ELR (cell line): ENCODE measurements at places on chromosomes 6 and 20.

GRCh38 chr20:4190792-4191519 lies 175.6 kb upstream of the RNF24 start:
- DNase-seq: no peak

DNA sequence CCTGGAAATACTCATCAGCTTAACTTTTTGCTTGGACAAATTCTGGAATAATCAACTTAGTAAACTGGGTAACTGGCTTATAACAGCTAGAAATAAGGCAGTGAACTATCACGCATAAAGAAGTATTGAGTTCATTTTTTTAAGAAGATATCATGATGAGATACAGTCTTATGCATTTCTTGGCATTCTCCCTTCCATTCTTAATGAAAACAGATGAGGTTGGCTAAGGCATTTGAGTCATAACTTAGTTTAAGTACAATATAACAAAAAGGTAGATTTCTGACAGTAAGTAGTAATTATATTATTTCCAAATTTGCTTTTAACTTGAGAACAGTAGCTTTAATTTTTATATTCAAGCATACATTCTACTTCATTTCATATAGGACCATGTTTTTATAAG lies 56.1 kb downstream of the SAMD5 start:
- DNase-seq: no peak

DNA sequence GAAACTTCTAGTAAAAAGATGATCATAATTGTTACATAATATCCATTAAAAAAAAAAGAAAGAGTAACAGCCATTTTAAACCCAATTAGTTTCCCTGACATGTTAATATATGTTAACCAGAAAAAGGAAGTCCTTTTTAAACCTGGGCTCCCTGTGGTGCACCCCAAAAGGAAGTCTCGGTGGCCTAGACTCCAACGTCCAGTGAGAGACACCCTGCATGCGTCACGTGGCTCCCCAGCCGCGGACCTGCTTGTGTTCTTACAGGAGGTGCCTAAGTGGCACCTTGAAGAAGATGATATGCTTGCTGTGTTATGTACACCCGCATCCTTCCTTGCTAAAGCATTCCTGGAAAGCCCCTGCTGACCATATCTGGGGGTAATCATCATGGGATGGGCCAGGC lies 50.1 kb downstream of the FOXC1 start:
- no peak for DNase-seq

GRCh38 chr6:119602215-119603178 lies 252.9 kb upstream of the MAN1A1 start:
- DNase-seq: peak; percentile 80

DNA sequence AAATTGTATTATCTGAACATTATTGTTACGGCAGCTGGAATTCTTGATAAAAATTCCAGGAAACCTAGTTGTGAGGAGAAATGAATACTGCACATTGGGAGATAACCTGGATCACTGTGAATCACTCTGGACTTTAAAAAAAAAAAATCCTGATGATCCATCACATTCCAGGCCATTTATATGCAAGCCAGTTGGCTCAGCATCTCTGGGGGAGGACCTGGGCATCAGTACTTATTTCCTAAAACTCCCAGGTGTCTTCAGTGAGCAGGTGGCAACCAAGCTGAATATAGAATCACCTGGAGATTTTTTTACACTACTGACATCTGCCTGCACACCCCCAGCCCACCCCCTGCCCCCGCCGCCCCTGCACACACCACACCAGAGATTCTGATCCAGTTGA lies 39.1 kb upstream of the SIRT5 start:
- DNase-seq: peak; percentile 15

DNA sequence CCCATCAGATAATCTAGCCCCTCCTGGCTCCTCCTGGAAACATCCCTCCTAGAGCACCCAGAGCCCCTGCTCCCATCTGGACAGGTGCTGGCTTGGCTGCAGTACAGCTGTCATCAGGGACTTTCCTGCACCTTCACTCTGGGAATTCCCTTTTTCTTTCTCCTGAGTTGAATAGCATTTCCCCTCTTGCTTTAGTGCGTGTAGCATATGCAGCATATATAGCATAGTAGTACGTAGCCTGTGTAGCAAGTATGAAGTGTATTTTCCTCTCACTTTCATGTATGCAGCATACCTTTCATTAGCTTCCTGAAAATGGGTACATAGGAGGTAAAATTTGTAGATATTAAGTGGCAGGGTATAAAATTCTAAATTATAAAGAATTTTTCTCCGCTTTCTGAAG lies 352.9 kb downstream of the ESR1 start:
- no peak for DNase-seq

DNA sequence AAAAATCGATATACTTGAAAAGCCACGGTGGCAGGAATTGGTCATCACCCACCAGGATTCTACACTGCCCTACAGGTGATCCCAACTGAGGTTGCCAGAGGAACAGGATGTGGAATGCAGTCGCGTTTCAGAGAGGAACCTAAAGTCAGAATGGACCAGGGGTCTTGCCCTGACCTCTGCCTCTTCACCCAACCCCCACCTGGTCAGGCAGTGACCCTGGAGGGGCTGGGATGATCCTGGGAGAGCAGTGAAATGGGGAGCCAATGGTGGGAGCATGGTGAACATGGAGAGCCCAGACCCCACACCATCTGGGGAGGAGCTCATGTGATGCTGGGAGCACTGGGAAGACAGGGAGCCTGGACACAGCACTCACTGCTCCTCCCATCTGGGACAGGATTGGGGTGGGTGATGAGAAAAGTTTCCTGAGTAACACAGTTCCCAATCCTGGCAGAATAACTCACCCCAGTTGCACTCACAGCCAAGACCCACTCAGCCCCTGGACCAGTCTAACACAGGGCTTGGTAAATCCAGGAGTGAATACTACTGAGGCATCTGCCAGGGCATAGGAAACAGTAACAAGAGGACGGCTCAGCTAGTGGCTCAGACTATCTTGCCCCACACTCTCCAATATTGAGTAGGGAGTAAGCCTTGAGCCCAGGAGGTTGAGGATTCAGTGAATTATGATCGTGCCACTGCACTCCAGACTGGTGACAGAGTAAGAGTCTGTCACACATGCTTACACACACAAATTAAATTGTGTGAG lies 1.7 kb upstream of the ULBP2 start:
- no peak for DNase-seq

DNA sequence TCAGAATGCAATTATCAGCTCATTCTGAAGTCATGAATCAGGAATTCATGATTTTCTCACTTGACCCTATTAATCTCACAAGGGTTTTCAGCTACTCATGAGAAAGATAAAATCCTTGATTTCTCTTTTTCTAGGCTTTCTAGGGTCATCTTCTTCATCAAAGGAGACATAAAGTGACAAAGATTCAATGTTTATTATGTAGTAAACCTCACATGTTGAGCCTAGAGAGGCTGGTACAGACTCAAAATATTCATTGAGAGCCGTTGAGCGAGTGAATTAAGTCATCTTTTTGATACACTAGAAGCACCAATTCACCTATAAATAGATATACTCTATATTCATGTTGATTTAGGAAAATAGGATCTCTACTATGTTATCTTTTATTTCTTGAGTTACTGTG lies 104.8 kb upstream of the TRAF3IP2 start:
- no peak for DNase-seq

DNA sequence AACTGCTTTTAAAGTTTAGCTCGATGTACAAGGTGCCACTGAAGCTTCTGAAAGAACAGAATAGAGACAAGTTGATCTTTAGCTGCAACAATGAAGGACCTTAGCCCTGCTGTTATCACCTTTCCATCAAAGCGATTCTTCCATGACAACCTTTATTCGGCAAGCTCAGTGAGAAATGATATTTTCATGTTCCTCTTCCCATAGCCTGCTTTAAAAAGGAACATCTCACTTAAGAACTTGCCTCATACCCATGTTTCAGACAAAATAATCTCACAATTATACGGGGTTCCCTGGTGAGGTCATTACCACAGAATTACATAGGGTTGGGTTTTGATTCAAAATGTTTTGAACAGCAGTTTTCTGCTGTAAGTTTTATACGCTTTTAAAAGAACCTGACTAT lies 264.2 kb downstream of the THBS2 start:
- no peak for DNase-seq

- no peak for DNase-seq
Measured at GRCh38 chr20:63709149-63709527, 1.3 kb downstream of the ZGPAT start.

DNA sequence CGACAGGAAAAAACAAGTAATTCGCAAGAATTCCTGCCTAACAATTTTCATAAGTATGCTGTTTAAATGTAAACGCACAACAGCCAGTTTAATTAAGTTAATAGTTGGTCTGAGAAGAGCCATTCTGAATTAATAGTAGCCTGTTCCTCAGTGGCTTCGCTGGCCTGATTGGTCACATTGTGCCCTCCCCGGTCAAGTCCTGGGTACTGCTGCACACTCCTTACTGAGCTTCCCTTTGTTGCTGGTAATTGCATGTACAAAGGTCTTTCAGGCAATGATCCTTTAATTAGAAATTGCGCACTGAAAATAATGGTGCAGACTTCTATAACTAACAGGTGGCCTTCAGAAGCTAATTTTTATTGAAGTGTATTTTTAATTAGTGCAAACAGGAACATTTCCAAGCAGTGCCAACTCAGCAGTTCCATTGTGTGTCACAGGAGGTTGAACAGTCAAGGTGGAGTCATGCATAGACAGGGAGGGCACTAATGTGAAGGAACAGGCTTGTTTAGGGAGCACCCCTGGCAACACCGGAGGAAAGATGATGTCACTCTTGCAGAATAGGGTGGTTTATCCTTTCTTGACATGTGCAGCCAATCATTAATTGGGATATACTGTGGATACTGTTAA lies 92.6 kb upstream of the SLC22A23 start:
- DNase-seq: no peak

DNA sequence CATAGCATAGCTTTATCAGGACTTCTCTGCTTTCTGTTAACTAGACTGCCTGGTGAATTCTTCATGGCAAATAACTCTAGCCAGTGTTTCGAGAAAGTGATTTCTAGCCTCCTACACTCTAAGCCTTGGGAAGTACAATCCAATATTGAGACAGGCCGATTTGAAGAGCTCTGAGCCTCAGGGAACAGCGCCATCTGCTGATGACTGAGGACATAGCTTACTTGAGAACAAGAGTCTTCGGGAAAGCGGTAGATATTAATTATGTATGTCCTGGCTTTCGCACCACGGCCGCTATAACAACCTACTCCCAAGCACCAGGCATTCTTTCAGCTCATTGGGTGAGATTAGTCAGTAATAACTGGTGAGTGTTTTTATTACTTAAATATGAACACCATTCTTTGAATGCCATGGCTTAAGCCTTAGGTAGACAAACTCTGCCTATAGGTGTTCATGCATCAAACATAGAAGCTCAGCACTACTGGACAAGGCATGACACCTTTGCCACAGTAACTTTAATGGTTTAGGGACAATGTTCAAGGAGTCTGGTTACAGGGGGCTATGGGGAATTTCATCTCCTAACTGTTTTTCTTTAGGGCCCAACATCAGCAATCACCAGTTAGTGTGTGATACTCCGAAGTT lies 518.6 kb downstream of the BMP2 start:
- DNase-seq: peak; percentile 71

DNA sequence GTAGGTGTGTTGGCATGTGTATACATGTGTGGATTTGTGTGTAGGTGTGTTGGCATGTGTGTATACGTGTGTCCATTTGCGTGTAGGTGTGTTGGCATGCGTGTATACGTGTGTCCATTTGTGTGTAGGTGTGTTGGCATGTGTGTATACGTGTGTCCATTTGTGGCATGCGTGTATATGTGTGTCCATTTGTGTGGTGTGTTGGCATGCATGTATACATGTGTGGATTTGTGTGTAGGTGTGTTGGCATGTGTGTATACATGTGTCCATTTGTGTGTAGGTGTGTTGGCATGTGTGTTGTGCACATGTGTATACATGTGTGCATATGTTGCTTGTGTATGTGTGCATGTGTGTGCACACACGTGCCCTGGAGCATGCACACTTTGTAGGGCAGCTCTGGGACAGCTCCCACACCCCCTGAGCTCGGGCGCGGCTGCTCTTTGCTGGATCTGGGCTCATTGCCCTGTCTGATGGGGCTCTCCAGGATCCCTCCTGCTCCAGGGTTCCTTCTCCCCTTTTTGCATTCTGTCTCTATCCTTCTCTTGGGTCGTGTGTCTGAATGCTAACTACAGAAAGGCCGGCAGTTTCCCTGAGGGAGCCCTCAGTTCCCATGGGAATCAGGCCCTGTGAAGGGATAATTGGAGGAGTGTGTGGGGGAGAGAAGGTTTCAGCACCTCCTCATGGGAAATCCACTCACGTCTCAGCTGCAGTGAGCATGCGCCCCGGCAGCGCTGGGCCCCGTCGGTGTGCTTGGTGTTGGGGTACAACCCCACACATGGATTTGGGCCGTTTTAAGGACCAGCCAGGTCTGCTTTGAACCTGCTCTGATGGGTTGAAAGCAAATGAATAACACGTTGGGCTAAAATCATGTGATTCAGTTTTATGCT lies 102.0 kb downstream of the ERMARD start:
- no peak for DNase-seq

DNA sequence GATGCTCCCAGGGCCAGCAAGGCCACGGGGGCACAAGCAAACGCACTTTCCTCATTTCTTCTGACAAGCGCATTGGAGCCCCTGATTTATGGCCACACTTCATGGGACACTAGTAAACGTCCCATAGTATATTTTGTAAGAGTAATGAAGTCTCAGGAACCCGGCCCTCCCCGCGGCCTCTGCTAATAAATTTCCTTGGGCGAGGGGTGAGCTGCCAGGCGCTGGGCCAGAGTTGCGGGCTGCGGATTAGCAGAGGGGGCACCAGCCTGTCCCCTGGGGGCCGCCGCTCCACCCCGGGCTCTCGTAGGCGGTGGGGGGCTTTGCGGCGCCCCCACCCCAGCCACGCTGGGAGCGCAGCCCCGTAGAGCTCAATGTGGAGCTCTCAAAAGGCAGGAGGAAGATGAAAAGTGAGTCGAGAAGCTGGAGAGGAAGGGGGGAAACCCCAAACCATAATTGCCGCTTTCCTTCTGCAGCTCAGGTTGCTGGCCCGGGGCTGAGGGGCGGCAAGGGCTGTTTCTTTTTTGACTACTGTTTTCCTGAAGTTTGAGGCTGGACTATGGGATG lies 173.6 kb downstream of the CDC5L start:
- DNase-seq: no peak

GRCh38 chr6:98816799-98817198 lies 17.6 kb upstream of the POU3F2 start:
- no peak for DNase-seq

DNA sequence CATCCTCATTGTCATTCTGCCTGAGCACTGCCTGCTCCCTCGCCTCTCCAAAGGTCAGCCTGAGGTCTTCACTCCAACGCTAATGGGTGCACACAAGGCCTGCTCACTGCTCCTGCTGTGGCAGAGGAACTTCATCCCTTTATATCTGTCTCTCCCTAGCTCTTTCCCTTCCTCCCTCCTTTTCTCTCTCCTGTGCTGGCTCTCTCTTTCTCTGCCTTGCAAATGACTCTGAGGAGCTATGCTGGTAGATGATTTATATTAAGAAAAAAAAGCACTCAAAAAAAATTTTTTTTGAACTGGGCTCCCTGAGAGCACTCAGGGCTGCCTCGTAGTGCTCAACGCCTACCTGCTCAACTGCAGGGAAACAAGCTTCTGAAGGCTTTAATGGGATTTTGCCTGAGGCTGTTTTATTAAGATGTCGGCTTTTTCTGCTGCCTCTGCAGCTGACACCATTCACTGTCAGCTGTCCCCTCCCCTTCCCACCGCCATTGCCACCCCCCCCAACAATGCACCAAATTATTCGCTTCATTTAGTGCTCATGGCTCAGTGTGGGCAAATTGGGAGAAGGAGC lies 137.7 kb upstream of the DEFB112 start:
- no peak for DNase-seq
